T47D (cell line): ENCODE measurements at places on chromosomes 4 and X.

DNA sequence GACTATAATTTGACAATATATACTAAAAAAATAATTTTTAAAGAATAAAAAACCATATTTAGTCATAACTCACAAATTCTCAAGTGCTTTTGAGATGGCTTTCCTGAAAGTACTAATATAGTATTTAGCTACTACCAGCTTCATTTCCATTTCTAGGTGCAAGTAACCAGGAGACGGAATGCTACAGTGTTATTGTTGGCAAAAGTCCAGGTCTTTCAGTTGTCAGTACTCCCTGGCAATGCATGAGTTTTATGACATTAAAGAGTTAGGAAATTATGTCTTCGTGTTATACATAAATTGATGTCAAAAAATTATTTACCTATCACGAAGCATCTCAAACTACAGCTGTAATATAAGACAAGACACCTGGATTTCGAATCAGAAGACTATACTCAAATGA lies 45.0 kb downstream of the TMEM47 start:
- no peak for DNase-seq

GRCh38 chr4:105471566-105472176 lies 2.2 kb downstream of the PPA2 start:
- DNase-seq, result peak; percentile 72

DNA sequence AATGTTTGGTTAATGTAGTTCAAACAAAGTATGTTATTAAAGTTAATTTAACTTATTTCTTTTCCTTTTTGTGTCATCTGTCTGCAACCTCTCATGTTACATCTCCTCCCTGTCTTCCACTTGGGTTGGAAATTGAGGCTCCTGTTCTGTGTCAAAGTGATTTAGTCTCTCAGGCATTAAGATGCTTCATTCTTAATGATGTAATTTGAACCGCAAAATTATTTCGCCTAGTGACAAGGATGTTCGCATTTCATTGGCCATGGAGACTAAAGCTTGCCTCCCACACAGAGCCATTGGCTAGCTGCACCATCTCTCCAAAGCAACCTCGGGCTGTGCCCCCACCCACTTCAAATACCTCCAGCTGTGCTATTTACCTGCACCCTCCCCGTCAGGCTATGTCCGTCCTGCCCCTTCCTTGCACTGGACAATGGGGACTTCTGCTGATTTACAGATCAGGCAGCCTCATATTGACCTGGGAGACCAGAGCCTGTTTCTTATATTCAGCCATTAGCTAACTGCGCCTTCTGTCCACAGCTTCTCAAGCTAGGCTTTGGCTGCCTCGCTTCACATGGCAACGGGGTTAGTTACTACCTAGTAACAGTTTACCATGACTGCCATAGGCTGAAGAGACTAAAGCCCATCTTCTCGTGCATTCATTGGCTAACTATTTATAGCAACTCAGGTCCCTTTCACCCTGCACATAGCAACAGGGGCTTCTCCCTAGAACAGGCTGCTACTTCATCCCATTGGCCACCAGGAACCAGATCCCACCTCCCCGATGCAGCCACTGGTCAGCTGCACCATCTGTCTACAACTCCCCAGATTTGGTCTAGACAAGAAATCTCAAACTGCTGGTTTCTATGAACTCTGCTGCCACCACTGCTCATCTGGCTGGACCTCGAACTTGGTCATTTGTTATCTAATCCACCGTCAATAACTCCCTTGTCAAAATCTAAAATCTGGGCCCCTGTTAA lies 8.6 kb upstream of the ZNF157 start:
- peak; percentile 88 for DNase-seq

- no peak for DNase-seq
Observed at GRCh38 chr4:158285429-158286216, 75.3 kb downstream of the TMEM144 start.

DNA sequence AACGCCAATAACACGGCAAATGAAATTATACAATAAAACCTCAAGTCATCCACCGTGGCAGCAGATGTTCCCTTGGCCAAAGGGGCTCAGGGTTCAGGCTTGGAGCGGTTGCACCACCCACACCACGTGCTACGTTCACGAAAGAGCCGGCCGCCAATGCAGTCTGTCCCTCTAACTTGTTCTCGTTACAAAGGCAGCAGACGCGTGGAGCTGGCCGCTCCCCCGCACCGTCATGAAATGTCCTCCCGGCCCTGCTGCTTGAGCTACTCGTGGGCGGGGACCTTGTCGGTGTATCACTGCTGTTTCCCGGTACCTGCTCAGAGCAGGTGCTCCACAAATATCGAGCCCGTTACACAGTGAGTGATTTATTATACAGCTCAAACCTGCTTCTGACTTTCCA lies 36.4 kb upstream of the MAN2B2 start:
- peak; percentile 43 for DNase-seq

- DNase-seq, result peak; percentile 58
Observed at GRCh38 chr4:6362896-6363295, 93.2 kb downstream of the WFS1 start.

DNA sequence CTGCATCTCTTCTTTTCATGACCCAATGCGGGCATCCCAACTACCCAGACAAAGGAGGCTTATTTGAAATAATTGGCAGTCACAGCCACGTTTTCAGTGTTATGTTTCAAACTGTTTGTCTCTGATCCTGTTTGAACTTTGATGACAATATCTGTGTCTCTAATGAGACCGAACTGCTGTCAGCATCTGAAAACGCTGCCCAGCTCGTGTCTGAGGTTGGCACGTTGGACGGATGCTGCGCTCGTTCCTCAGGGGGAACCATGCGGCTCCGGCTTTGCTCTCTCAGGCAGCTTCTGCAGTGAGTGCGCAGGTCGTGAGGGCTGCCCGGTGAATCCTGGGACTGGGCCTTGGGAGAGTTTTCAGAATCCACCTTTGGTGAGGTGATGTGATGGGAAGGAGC lies 58.4 kb upstream of the SORBS2 start:
- DNase-seq, result no peak

- DNase-seq, result no peak
Observed at GRCh38 chr4:153207567-153207966, 3.3 kb downstream of the TRIM2 start.

DNA sequence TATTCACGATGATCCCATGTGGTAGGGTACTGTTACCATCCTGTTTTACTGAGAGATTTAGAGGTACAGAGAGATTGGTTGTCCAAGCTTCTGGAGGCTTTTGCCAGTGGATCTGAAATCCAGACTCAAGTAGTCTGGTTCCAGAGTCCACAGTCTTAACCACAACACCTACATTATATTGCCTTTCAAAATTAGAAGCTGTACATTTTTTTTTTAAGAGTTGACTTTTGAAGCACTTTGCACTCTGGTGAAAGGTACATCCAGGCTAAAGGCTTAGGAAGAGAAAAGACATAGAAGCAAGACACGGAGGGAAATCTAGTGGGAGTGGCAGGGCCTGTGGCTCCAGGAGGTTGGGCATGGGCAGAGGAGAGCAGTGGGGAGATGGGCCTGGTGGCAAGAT lies 122.1 kb downstream of the AFF1 start:
- no peak for DNase-seq

DNA sequence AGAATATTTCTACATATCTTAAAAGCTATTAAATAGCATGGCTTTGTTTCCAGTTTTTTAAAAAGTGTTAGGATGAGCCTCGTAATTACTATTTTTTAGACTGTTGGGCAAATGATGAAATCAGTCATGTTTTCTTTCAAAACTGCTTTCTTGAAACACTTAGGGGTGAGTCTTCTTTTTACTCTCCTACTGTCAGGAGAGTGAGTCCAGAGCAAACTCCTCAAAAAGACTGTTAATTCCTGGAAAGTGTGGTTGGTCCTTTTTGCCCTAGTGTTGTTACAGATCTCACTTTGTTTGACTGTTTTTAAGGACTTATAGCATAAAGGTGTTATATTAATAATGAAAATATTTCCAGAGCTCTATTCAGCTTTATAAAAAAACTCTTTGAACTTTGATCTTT lies 6.3 kb downstream of the GSTCD start:
- no peak for DNase-seq

- no peak for DNase-seq
Observed at GRCh38 chrX:75655627-75656026, 129.4 kb downstream of the MAGEE2 start.

GRCh38 chr4:25441519-25442117 lies 64.6 kb downstream of the ANAPC4 start:
- peak; percentile 13 for DNase-seq

DNA sequence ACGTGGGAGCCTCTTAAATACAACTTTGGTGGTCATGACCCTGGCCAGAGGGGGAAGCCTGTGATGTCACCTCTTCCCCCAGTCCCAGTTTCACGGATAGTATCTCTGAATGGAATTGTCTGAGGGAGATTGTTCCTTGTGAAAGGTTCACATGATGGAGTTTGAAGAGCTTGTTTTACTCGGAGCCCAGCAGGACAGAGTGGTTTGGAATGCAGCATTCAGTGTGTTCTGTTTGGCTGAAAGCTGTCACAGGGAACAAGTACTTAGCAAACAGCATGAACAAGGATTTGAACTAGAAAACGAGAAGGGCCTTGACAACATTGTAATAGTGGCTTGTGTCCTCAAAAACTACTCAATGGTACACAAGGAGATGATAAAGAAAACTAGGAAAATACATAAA lies 133.9 kb upstream of the CXorf66 start:
- no peak for DNase-seq

GRCh38 chr4:6694177-6694901 lies 661 bp downstream of the S100P start:
- no peak for DNase-seq

DNA sequence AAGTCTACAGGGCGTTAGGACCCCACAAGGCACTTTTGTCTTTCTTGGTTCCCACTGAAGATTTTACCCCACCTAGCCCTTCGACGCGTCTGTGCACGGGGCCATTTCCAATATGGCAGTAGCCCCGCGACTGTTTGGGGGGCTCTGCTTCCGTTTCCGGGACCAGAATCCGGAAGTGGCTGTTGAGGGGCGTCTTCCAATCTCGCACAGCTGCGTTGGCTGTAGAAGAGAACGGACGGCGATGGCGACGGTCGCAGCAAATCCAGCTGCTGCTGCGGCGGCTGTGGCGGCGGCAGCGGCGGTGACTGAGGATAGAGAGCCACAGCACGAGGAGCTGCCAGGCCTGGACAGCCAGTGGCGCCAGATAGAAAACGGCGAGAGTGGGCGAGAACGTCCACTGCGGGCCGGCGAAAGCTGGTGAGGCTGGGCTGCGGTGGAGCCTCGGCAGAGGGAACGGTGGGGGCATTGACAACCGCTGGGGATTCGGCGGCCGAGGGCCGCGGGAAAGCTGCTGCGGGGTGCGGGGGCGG lies at the start of gene USP11:
Gene USP11, plus strand, starts transcription at position 207 of the 530 bp plus-strand sequence. Its CDS starts 35 bp downstream, at position 242.
- no peak for DNase-seq

DNA sequence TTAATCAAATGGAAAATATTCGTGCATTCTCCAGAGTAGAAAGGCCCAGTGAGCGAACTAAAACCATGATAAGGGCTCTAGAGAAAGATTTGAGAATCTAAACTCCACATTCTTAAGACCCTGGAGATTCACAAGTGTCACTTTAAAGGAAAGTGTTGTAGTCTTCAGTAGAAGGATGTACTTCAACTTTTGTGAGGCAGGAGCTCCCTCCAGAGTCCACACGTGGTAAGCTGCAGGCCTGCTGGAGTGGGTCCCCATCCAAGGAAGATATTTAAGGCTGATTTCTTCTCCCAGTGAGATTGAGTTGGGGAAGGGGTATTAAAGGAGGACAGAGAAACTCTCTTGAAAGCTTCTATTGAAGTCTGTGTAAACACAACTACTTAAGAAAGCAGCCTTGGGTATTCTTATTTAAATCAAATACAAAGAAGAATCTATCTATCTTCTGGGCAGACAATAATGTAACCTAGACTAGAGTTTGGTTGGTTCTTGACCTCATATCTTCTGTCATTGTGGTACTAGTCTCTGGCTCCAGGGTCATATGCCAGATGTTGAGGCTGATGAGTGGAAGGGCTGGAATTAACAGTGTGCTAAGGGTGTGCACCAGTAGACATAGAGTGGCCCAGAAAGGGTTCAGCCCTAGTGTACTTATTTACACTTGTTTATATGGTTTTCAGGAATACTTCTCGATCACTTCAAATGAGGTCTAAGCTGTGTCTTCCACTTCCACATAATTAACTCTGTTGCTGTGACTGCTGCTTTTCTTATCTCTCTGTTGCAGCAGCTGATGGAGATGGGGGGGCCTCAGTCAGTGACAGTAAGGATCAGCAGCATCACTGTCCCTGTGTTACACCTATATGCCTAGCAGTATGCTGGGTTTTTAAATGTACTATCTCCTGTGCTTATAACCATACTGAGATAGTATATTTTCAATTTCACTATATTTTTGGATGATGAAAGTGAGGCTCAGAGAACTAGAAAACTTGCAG lies 76.1 kb downstream of the HMGB2 start:
- DNase-seq, result peak; percentile 7

- DNase-seq, result no peak
Observed at GRCh38 chr4:159071178-159071968, 31.5 kb upstream of the RAPGEF2 start.

GRCh38 chrX:85882601-85883000 lies 164.8 kb downstream of the CHM start:
- no peak for DNase-seq
